ENCODE measurements at places on chromosomes 3 and 15. TPM values are rescaled to one million over a fixed set of nuclear protein-coding genes. Genes with fewer than 3 reads are reported as not detected.

DNA sequence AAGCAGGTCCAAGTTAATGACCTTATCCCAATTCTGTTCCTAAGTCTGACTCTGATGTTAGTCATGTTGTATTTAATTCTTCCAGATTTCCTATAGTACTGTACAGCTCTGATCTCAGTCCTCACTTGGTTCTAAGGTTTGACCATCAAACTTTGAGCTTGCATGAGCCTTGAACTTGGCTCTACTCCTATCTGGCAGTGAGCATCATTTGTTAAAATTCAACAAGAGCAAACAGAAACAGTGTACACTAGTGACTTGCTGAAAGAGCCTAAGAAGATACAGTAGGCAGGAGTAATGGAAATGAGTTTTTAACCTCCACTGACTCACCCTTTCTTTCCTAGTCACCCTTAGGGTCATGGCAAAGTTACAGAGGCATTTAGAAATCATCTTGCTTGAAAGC, 451.1 kb upstream of the TPRG1 start:
- no peak for DNase-seq

DNA sequence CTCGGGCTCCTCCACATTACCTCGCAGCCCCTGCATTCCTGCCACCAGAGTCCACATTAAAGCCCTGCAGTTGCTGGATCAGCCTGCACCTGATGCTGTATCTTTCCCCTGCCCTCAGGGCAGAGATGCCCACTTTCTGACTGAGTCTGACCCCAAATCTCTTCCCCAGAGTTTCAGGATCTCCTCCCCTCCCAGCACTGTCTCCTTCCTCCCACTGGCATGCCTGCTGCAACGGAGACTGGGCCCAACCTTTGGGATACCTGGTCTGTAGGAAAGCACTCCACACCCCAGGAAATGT, 20.6 kb upstream of the GP9 start:
- DNase-seq: no peak

CLDN18 gene
- total RNA-seq: 0.62 TPM

GRCh38 chr15:42491539-42492225, 741 bp upstream of the ZNF106 start:
- DNase-seq: no peak

FGD5 gene
- 26.1 TPM for total RNA-seq

Data from tongue (tissue), 3 donors.